ENCODE measurements at places on chromosomes 11 and 22. TPM values are rescaled to one million over a fixed set of nuclear protein-coding genes. Genes with fewer than 3 reads are reported as not detected.

Gene ZNRF3
- 2.6 TPM for total RNA-seq

Gene MAPK8IP1
- total RNA-seq: 4.5 TPM

Gene RCOR2
- total RNA-seq: 0.36 TPM

Gene ANO5
- 1.2 TPM for total RNA-seq

Gene SYT8
- total RNA-seq: 0.09 TPM

Gene MTFP1
- total RNA-seq: 32.6 TPM

Gene CD6
- not detected for total RNA-seq

Gene CHRM4
- 0.28 TPM for total RNA-seq

Gene CLTCL1
- total RNA-seq: 4.2 TPM

Gene PPP6R2
- total RNA-seq: 63.4 TPM

Gene NRIP3
- 12.0 TPM for total RNA-seq

Gene P4HA3
- total RNA-seq: 17.9 TPM

Gene PDGFB
- total RNA-seq: 95.6 TPM

Gene TXNRD2
- total RNA-seq: 156 TPM

Gene UPK3A
- not detected for total RNA-seq

Gene PLEKHA7
- total RNA-seq: 0.45 TPM

Gene MEI1
- total RNA-seq: 0.81 TPM

Gene CARNS1
- 0.09 TPM for total RNA-seq

Gene DMC1
- 1.6 TPM for total RNA-seq

Gene TIMM10B
- 19.6 TPM for total RNA-seq

Gene MS4A12
- not detected for total RNA-seq

Gene SCGB2A2
- not detected for total RNA-seq

Gene PIH1D2
- 0.38 TPM for total RNA-seq

Gene APOL4
- total RNA-seq: 4.8 TPM

Gene SLC5A4
- total RNA-seq: 2.1 TPM

Gene OVCH2
- total RNA-seq: not detected

Gene TMEM86A
- 1.3 TPM for total RNA-seq

Gene LIPT2
- total RNA-seq: 1.5 TPM

Gene OR8G1
- not detected for total RNA-seq

Gene NNMT
- 378 TPM for total RNA-seq

Gene TKFC
- total RNA-seq: 12.3 TPM

Gene POLDIP3
- total RNA-seq: 26.1 TPM

Gene FREY1
- total RNA-seq: 0.75 TPM

Gene SULT4A1
- total RNA-seq: 0.09 TPM

Gene CBLIF
- not detected for total RNA-seq

All from endothelial cell of coronary artery (primary cell).